ENCODE measurements at places on chromosomes 2 and 18.

- no peak for DNase-seq
Observed at GRCh38 chr18:9779630-9780029, 71.5 kb downstream of the RAB31 start.

GRCh38 chr18:77111951-77112746 is 20.4 kb downstream of the MBP start:
- no peak for DNase-seq

DNA sequence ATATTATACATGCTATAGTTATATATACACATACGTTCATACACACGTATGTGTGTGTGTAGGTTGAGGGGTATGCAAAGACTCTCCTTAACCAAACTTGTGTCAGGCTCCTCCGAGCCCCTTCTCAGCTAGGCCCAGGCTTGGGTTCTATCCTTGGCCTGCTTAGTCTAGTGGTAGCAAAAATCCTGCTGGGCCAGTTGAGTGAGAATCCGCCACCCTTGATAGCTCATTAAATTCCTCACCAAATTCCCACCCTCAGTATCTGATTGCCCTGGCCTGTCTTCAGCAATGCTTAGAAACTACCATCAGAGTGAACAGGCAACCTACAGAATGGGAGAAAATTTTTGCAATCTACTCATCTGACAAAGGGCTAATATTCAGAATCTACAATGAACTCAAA is 126.5 kb downstream of the TSN start:
- DNase-seq = no peak

- no peak for DNase-seq
Observed at GRCh38 chr2:109270505-109271312, 141.7 kb downstream of the SH3RF3 start.

- no peak for DNase-seq
Observed at GRCh38 chr2:7997279-7997678, 684.6 kb upstream of the ID2 start.

DNA sequence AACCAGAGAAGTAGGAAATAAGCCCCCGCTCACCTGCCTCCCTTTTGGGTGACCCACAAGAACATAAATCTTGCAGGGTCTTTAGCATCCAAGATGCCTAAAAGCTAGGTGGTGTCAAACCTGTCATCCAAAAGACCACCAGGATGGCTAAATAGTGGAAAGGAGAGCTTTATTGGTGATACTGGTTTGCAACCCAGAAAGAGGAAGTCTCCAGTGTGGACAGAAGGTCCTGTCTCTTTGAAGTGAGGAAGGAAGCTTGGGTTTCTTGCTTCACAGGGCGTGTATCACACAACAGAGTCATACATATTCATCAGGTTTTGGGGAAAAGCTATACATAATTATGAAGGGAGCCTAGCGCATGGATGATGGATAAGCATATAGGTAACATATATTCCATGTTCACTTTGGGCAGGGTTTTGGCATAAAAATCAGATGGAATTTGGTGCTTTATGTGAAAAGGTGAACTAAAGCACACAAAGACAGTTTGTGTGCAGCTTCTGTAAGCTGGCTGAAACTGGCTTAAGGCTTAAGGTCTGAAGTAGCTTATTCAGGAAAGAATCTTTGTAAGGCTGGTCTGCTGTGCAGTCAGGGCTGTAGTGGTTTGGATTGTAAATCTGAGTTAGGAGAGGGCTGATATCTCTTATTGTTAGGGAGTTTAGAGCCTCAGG is 102.2 kb upstream of the MSH2 start:
- no peak for DNase-seq

DNA sequence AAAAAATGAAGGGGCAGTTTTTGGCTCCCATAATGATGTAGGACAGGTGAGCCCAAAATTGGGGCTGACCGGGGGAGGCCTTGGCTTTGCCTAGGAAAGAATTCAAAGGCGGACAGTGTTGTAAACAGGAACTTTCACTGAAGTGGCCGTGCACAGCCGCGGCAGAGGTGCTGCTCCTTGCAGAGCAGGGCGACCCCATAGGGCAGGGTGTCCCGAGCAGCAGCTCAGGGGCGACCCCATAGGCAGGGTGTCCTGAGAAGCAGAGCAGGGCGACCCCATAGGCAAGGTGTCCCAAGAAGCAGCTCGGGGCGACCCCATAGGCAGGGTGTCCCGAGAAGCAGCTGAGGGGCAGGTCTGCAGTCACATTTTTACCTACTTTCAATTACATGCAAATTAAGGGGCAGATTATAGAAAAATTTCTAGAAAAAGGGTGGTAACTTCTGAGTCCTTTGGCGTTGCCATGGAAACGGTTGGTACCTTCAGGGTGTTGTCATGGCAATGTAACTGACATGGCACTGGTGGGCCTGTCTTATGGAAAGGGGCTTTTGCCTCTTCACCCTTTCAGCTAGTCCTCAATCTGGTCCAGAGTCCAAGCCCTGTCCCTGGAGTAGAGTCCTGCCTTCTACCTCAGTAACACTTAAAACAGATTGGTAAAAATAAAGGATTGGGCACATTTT is 134.5 kb downstream of the FBXO15 start:
- DNase-seq = no peak

- no peak for DNase-seq
Observed at GRCh38 chr18:75107196-75107930, 101.6 kb downstream of the PTGR3 start.

DNA sequence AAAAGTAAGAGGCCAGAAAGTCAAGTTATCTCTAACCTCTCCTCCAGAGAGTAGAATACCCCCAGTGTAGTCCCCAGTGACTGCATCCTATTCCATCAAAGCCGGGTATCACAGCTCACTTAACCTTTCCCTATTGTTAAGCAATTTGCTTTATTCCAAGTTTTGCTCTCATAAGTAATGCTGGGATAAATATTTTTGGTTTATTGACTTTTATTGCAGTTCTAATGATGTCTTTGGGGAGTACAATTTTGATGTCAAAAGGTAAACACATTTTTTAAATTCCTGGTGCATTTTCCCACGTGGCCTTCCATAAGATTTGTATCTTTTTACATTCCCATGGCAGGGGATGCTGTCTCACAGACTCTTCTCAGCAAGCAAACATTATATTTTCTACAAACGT is 43.3 kb downstream of the CMPK2 start:
- DNase-seq = no peak

DNA sequence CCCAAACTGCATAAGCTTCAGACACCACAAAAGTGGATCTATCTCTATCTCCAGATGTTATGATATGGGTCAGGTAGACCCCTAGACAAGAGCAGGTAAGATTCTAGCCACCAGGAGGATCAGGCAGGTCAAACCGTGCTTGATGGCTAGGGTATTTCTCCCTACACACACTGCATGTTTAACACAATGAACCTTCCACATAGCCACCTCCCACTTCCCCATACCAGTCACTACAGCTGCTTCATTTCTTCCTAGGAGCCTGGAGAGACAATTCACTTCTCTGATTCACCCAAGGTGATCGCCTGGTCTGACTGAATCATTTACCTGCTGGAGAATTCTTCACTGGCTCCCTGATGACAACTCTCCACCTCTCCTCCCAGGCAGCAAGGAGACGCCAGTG is 66.0 kb upstream of the MYCN start:
- DNase-seq = no peak

DNA sequence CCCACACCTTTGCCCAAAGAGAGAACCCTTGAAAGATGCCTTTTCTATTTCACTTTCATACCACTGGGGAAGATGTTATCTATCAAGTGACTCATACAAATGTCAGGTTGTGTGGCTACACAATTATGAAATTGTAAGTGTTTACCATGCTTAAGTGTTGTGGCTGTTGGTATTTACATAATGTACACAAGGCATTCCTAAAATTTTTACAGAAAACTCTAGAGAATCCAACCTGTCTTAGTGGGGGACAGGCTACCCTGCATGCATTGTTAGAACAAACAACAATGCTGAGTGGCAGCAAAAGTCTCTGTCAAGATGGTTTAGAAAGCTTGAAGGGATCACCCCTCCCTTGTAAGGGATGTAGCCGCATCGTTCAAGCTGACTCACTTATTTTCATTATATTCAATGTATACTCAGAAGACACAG is 5.5 kb upstream of the MGAT4A start:
- DNase-seq = peak; percentile 39

DNA sequence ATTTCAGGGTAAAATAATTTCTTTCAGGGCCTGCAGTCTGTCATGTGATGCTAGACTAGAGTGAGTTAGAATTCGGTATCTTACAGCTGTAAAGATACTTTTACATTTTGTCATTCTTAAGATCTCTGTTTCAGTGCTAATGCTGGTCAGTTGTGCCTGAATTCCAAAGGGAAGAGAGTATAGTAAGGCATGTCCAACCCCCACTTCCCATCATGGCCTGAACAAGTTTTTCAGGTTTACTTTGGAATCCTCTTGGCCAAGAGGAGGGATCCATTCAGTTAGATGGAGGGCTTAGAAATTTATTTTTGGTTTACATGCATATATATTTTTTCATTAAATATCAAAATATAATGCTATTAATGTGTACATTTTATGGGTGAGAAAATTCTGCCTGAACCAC is 596.6 kb downstream of the XIRP2 start:
- DNase-seq = no peak

GRCh38 chr2:220269367-220269766 is 641.9 kb downstream of the SLC4A3 start:
- no peak for DNase-seq

DNA sequence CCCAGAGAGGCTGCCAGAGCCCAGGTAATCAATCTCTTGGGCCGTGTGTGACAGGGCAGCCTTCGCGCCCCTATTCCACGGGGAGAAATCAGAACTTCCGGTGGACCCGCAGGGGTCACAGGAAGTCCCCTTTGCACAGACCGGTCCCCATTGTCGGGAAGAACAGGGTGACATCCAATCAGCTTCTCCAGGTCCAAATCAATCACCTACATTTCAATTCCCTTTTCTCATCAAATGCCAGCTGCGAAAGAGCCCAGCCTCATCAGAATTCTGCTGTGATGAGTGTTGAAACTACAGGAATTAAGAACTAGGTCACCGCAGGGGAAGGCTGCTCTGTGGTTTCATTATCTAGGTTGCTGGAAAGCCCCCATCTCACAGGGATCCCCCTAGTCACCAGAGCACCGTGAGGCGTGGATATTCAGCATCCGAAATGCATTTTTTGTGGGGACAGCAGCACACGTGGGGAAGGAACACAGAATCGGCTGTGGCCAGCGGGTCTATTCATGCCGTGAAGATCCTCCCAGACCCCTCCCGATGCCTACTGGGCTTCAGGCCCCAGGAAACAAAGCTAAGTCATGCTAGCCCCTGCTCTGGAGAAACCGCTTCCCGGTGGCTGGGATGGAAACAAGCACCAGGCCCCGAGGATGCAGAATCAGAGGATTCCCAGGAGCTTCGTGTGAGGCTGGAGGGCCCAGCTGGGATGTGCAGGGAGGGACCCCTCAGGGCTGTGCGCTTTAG is 193.7 kb upstream of the ID2 start:
- peak; percentile 87 for DNase-seq

- DNase-seq = peak; percentile 20
Observed at GRCh38 chr2:160457588-160457987, 36.0 kb downstream of the RBMS1 start.

- DNase-seq = peak; percentile 64
Observed at GRCh38 chr2:112692495-112692911, 28.3 kb upstream of the NT5DC4 start.

DNA sequence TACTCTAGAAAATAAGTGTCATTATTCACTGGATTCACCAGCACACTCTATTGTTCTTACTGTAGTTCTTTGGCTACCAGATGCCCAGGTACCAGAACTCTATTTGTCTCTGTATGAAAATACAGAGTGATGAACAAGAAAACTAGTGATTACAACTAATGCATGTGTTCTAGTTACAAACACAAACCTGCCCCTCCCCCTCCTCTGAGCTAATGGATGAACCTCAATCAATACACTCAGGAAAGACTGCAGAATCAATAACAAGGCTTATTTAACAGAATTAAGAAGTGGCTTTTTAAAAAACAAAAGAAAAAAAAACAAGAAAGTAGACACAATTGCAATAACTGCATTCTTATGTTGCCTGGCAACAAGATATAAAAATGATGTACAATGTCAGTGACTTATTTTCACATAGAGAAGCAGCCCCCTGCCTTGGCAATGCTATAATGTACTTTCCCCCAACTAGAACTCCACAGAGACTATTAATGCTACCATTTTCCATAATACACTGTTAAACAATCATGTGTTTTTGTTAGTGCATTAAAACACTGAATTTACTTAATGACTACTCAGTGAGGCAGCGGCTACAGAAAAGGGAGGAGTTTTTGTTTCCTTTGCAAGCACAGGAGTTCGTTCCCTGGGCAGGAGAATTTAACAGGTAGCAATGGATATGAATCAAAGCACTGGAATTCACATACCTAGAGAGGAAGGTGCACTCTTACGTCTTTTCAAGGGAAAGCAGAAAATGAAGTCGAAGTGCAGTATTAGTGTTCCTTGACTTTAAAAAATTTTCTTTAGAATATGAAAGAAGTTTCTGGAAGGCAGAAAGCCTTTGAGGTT is 318.8 kb upstream of the REV1 start:
- no peak for DNase-seq

- no peak for DNase-seq
Observed at GRCh38 chr18:38186491-38186890, 620.9 kb upstream of the CELF4 start.

GRCh38 chr2:162925595-162925994 is 87.0 kb upstream of the KCNH7 start:
- no peak for DNase-seq

GRCh38 chr2:123853161-123853560 is 171.9 kb upstream of the CNTNAP5 start:
- no peak for DNase-seq

DNA sequence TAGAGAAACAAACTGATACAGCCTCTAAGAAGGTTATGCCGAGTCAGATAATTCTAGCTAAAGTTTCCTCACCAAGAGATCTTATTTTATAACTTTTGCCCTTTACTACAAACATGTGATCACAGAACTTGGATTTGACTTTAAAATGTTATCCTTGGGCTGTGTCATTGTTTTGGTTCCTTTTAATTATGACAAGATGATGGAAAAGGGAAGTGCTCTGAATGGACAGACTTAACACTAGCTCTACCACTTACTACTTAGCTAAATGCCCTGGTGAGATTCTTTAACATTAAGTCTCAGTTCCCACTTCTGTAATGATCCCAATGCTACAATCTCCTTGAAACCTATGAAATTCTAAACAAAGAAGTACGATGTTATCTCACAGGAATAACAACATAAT is 69.9 kb downstream of the RTTN start:
- no peak for DNase-seq

- peak; percentile 54 for DNase-seq
Observed at GRCh38 chr2:133886735-133887675, 318.7 kb upstream of the NCKAP5 start.

- peak; percentile 47 for DNase-seq
Observed at GRCh38 chr18:2337552-2338141, 233.7 kb downstream of the METTL4 start.

GRCh38 chr2:74725287-74725686 is 71.2 kb downstream of the SEMA4F start:
- no peak for DNase-seq

GRCh38 chr2:157741819-157742484 is 113.3 kb upstream of the ACVR1C start:
- no peak for DNase-seq

DNA sequence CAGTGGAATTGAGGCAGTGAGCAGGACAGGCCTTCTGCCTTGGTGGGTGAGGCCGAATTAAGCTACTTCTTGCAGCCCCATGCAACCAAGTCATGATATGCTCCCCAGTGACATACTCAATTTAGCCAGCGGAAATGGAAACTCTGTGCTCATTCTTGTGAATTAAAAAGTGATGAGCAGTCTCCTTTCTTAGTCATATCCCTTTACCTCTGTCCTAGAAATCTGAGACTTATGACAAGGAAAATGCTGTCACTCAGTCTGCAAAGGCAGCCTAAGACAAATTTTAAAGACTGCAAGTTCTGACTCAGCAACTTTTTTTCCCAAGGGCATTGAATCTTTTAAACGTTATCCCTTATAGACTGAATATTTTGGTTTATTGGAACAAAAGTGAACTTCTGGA is 218.2 kb downstream of the SH3BP4 start:
- no peak for DNase-seq
